ENCODE measurements at places on chromosomes 7 and 10.
A peak's percentile ranks its signal among the peaks of the same experiment; 100 is the strongest.

DNA sequence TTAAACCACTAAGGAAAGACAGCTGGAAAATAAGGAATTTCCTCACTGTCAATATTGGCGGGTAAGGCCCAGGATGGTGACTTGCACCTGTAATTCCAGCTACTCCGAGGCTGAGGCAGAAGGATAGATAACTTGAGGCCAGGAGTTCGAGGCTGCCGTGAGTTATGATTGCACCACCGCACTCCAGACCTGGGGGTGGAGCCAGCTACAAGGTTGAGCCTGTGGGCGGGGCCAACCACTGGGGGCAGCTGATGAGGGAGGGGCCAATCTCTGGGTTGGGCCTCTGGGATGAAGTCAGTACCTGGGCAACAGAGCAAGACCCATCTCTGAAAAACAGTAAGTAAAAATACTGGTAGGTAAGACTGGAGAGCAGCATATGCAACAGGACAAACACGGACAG, 80.1 kb upstream of the ADO start:
- H3K4me1 ChIP-seq, result no peaks in the 10 kb centered on the region
- no peak overlapping the region for H3K4me3 ChIP-seq
- no peak overlapping the region for H3K27ac ChIP-seq
- no peaks in the 10 kb centered on the region for H3K36me3 ChIP-seq

GRCh38 chr7:152891160-152891621, 131.6 kb downstream of the ACTR3B start:
- no peak overlapping the region for H3K27ac ChIP-seq
- peaks cover 26% of the 10 kb centered on the region for H3K27me3 ChIP-seq

GRCh38 chr10:24346877-24347519, 138.1 kb downstream of the KIAA1217 start:
- H3K4me1 ChIP-seq, result no peaks in the 10 kb centered on the region
- H3K36me3 ChIP-seq, result no peaks in the 10 kb centered on the region
- H3K4me3 ChIP-seq, result no peak overlapping the region

DNA sequence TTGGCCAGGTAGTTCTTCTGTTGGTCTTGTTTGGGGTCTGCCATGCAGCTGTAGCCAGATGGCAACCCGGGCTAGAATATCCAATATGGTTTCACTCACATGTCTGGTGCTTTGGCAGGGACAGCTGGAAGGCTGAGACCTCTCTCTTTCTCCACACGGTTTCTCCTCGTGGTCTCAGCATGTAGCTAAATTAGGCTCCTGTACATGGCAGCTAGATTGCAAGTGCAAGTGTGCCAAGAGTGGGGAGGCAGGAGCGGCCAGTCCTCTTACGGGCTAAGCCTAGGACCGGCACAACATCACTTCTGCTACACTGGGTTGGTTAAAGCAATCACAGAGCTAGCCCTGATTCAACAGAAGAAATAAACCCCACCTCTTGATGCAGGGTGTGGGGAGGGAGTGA, 9.3 kb upstream of the PDE1C start:
- H3K27ac ChIP-seq, result no peak overlapping the region
- H3K4me1 ChIP-seq, result no peaks in the 10 kb centered on the region
- DNase-seq, result no peak
- no peak overlapping the region for H3K4me3 ChIP-seq
- no peaks in the 10 kb centered on the region for H3K36me3 ChIP-seq

DNA sequence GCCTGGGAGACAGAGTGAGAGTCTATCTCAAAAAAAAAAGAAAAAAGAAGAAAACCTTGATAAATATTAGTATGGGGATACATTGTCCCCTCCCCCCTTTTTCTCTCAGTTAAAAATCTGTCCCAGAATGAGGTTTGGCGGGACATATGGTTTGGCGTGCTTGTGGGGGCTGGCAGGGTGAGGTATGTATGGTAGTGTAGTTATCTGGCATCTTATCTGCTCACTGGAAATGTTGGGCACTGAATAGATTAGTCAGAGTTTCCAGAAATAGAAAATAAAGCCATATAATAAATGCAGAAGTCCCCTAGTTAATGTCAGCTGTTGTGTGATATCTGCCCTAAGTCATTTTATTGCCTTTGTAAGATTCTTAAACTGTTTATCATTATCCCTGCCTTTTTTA, 397.5 kb upstream of the GALNT17 start:
- no peaks in the 10 kb centered on the region for H3K36me3 ChIP-seq
- no peak for DNase-seq
- no peak overlapping the region for H3K27ac ChIP-seq

DNA sequence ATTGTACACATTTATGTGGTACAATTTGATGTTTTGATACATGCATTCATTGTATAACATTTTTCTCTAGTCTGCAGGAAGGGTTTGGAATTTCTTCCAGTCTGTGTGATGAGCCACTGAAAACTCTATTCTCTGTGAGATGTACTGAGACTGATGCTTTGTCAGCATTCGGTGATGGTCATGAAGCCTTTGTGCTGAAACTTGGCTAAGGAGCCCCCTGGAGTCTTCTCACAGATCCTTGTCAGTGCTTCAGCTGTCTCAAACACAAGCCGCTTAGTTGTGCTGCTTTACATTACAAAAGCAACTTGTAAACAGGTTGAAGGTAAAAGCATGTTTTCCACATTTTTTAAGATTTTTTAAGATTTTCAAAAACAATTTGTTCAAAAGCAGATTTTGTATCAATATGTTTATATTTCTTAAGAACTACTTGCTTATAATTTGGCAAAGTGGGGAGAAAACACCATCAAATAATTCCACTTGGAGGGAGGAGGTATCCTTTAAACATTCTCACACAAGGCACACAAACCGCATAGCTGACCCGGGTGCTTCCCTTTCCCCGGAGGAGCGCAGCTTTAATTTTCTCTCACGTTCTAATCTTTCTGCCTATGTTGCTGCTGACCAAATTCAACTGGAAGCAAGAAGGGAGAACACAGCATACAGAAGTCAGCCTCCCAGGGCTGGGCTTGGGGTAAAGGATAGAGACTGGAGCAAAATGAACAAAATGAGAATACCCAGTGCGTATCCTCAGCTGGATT, 249.8 kb upstream of the VSTM2A start:
- H3K4me3 ChIP-seq, result no peak overlapping the region
- DNase-seq, result no peak

DNA sequence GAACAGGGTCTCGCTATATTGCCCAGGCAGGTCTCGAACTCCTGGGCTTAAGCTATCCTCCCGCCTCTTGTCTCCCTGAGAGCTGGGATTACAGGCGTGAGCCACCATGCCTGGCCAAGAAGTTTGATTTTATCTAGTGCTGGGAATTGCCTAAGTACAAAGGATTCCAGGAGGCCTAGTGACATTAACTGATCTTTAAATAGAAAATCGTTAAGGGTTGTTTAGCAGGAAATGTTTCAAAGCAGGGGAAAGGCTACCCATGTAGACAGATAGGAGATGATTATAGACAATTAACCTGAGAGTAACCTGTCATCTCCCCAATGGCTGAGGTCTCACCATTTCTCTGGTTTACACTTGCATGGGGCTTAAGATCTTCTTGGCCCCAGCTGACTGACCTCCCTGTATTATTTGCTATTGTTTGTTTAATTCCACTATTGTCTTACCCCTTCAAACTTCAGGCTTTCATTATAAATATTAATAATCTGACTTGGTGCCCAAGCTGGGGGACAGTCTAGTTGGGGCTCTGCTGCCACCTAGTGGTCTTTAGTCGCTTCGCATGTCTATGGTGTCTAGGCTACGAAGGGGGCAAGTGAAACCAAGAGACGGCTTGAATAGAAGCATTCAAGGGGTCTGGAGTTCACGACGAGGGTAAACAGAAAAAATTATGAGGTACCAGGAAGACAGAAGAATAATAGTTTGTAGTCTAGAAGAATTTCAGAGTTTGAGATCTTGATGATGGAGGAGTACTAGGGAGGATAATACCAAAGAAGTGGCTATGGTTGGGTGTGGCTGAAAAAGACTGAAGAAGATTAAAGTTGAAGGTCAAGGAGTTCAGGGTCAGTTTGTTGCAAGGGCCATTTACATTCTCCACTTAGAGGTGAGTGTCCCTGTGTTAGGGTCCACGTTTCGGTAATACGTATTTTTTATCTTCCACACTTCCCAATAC, 40.4 kb upstream of the BPGM start:
- DNase-seq, result peak; percentile 87
- H3K27me3 ChIP-seq, result peaks cover 9% of the 10 kb centered on the region
- no peaks in the 10 kb centered on the region for H3K36me3 ChIP-seq
- no peak overlapping the region for H3K4me3 ChIP-seq
- H3K4me1 ChIP-seq, result no peaks in the 10 kb centered on the region
